ENCODE measurements at places on chromosomes 4 and X.

DNA sequence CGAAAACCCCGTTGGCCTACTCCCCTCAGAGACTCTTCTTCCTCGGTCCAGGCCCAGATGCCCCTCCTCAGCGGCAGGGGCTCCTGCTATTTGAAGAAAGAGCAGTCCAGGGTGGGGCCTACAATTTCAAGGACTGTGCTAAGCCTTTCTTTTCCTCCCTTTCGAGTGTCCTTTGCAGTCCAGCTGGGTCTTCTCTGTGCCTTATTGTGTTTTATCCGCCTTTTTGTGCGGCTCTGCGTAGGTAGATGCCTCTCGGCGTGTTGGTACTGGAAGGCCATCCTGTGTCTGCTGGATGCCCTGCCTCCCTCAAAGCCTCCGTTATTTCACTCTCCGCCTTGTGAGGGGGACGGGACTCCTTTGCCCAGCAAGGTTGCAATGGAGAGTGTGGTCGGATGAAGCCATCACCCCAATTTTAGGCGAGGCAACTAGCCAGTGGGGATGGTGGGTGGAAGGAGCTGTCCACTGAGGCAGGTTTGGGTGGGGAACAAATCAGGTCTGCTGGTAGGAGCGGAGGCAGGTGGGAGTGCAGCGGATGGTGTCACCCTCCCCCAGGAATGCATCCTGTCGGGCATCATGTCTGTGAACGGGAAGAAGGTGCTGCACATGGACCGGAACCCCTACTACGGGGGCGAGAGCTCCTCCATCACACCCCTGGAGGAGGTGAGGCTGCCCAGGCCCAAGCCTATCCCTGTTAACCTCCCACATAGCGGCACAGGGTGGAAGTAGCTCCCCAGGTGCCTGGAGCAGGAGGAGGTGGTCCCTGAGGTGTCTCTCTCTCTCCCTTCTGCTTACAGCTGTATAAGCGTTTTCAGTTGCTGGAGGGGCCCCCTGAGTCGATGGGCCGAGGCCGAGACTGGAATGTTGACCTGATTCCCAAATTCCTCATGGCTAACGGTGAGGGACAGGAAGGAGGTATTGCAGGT, 1.3 kb downstream of the GDI1 start:
- no peak for DNase-seq

GRCh38 chr4:67615119-67615518, 56.6 kb downstream of the STAP1 start:
- no peak for DNase-seq

- DNase-seq, result peak; percentile 42
These were observed 921.8 kb upstream of the PCDH10 start for GRCh38 chr4:132227151-132227856.

DNA sequence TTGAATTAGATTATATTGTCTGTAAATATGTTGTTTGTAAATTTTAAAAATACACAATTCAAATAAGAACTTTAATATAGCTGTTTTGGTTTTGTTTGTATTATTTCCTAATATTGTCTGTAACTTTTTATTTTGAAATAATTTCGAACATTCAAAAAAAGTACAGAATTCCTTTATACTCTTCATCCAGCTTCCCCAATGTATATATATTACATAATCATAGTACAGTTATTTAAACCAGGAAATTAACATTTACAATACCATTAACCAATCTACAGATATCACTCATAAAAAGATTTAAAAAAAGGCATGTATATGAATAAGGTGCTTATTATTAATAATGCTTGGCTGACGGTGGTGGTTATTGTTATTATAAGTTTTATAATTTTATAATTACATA, 84.1 kb downstream of the LRBA start:
- no peak for DNase-seq

DNA sequence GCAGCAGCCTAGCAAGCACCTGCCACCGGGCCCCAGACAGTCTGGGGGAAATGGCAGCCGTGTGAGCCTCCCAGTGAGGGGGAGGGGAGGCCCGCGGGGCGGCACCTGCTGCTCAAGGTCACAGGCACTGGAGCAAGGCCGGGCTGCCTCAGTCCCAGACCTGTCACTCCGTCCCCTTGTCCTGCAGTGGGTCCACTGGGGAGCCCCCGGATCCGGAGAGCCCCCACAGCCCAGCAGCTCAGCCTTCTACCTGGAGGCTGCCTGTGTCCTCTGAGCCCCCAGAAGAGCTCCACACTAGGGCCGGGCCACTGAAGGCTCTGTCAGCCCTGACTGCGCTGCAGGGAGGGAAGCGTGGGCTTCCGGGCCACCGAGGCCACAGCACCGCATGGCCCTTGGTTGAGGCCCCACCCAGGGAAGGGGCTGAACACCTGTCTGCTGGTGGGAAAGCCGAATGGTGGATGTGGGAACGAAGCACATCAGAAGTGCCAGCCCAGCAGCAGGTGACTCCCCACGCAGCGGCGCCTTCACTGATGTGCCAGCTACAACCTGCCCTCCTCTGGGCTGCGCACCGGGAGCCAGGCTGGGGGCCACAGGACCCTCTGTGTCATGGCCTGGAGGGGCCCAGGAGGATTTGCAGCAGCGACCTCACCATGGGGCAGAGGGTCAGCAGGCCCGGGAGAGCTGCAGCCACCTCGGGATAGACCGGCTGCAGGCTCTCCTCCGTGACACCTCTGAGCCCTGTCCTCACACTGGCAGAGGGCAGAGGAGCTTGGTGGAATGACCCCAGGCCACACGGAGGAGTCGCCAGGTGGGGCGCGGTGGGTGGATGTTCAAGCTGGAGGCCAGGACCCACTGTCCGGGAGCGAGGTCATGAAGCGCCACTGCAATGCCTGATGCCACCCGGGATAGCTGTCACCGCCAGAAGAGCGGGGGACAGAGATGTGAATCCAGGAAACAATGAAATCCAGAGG, 35.0 kb upstream of the MXD4 start:
- no peak for DNase-seq

DNA sequence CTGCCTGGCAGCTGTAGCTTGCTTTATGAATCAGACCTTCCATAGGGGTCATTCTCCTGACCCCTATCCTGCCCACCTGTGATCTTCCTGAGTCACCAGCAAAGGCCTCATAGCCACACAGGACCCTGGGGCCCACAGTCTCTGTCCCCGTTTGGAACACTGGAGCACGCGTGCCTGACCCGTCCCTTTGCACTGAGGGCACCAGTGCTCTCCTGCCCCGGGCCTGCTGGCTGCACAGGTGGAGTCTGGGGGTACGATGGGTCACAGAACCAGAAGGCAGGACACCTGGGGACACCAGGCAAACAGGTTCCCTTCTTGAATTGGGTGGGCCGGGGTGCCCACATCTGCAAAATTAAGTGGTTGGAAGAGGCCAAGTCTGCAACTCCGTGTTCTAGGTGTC, 97.2 kb downstream of the CPZ start:
- no peak for DNase-seq

DNA sequence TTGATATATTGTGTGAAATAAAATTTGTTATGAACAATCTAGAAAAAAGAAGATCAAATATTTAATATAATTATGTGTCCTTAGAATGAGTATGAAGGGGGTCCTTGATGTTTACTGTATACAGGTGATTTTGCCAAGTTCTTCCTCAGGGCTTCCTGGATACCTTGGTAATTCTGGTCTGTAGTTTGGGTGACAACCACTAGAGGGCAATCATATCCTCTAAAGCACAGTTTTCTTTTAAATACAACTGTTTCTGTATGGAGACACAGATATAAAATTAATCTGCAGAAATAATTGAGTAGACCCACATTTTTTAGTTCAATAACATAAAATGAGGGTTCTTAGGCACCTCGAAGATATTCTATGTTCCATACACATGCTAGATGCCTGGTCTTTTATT, 157.7 kb downstream of the SPANXN1 start:
- peak; percentile 8 for DNase-seq

- DNase-seq, result no peak
These were observed 367.9 kb upstream of the FAM47C start for GRCh38 chrX:36640232-36640631.

GRCh38 chr4:37799941-37800554, 26.4 kb upstream of the PGM2 start:
- no peak for DNase-seq

DNA sequence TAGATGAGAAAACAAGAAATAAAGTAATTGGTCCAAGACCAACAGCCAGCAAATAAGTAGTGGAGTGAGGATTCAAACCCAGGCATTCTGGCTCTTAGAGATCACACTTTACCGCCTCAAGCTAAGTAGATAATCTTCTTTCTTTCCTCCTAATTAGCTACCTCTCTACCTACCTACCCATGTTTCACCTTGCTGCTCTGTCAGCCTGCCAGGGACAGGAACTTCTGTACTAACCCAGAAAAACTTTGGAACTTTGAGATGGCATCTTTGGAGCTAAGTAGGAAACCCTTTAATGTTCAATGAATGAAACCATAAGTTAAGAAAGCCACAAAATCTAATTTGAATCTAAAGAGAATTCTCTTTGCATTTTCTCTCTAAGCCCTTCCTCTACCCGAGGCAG, 145.2 kb downstream of the CHRNA9 start:
- no peak for DNase-seq
